Mucosa of descending colon (tissue), 3 donors: ENCODE measurements at places on chromosomes 7 and 10. TPM values are rescaled to one million over a fixed set of nuclear protein-coding genes. Genes with fewer than 3 reads are reported as not detected.

GRCh38 chr7:155745737-155746136 is 66.5 kb downstream of the SHH start:
- DNase-seq: no peak

Gene ANKRD1
- not detected for total RNA-seq

DNA sequence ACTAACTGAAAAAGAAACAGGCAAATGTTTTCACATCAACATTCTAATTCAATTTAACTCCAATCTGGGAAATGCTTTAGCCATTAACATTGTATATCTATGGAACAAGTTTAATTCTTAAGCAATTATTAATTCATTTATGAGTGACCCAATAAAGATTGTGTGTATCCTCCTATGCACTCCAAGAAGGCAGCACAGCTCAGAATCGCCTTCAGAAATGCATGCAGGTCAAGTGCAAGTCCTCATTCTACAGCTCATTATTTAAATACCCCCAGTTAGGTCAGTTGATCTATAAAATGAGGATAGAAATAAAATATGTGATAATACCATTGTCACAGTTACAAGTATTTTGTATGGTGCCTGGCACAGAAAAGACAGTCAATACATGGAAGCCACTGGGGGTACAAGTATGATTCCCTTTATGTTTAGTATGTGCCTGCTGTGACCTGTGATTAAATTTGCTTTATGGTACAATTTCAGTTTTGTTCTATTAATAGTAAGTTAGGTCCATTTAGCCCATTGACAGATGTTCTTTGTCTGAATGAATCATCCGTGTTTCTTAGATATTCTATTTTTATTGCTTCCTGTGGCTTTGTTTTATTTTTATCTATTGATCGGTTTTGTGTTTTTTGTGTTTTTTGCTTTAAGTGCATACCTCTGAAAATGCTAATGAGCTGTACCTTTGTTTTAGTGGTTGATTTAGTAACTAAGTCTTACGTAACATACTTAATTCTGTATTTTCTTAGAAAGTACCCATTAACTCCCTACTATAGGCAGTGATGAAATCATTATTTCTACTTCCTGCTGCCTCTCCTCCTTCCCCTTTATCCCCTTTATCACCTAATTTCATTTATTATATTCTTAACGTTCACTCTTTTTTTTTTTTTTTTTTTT is 42.8 kb downstream of the CPXM2 start:
- no peak for DNase-seq

DNA sequence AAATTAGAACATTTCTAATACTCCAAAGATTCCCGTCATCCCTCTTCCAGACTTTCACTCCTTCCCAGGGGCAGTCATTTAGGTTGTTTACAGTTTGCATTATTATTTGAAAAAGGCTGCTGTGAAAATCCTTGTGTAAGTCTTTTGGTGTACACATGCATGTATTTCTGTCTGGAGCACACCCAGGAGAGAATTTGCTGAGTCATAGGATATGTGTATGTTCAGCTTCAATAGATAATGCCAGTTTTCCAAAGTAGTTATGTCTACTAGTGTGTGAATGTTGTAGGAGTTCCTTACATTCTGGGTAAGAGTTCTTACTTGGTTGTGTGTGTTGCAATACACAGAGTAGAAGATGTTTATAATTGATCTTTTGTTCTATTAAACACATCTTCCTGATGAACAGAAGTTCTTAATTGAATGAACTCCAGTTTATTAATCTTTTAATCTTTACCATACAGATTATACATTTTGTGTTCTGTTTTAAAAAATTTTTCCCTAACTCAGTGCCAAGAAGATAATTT is 25.3 kb downstream of the CROT start:
- no peak for DNase-seq

Gene PDE1C
- total RNA-seq: 4.8 TPM
